Sigmoid colon (tissue), 7 donors: ENCODE measurements at places on chromosomes 2 and 18. TPM values are rescaled to one million over a fixed set of nuclear protein-coding genes. Genes with fewer than 3 reads are reported as not detected.

DNA sequence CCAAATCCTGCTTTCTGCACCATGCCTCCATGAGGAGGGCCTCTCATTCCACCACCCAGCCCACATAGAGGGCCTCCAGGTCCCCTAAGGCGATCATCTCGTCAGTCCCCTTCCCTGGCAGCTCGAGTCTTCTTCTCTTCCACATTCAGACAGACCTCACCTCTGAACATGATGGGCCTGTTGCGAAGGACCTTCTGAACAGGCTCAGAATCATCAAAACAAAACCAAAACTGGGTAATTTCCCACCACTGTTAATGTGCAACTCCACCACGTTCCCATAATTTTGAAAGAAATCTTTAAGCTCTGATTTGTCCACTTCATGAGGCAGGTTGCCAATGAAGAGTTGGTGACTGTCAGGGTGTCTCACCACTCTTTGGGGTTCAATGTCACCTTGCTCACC, 20.4 kb downstream of the ZRANB3 start:
- no peak for DNase-seq

GRCh38 chr2:189534854-189535832, 45.4 kb downstream of the SLC40A1 start:
- DNase-seq: no peak

DNA sequence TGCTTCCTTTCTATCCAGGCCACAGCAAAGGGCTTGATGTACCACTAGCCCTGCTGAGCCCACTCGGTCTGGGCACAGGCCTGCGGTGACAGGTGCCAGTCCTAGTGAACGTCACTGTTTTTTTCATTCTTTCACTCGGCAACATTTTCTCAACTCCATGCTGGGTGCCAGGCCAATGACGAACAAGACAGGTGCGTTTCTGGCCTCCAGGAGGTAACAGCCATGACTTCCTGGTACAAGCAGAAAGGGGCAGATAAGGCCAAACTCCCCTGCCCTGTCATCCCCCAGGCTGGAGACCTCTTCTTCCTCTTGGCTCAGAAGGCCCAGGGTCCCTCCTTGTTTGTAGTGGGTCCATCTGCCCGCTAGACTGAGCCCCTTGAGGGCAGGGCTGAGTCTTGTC, 55.7 kb upstream of the OTOF start:
- DNase-seq: peak; percentile 28

- no peak for DNase-seq
These were observed 256.0 kb downstream of the TNS1 start for GRCh38 chr2:217746808-217747207.

- no peak for DNase-seq
These were observed 89.8 kb downstream of the ARHGAP28 start for GRCh38 chr18:6819332-6819731.

The NT5DC4 gene
- not detected for total RNA-seq

The TEKT4 gene
- not detected for total RNA-seq

The EMX1 gene
- total RNA-seq: not detected

The CD8A gene
- 0.36 TPM for total RNA-seq
